Stimulated activated CD4-positive, alpha-beta T cell treated with anti-CD3 and anti-CD28 coated beads, Interleukin-15, amount 100 ng/mL, for 24 hours (primary cell): ENCODE measurements at places on chromosomes 5 and 9.
A peak's percentile ranks its signal among the peaks of the same experiment; 100 is the strongest.

- DNase-seq: peak; percentile 56
These were observed 181.9 kb downstream of the FGF18 start for GRCh38 chr5:171601266-171601881.

GRCh38 chr5:151886546-151887275 lies 37.9 kb downstream of the GLRA1 start:
- no peak for DNase-seq

GRCh38 chr5:97877588-97877987 lies 694.5 kb upstream of the RIOK2 start:
- DNase-seq: no peak

- no peak for DNase-seq
These were observed 4.0 kb downstream of the MAN2A1 start for GRCh38 chr5:109693535-109694400.

GRCh38 chr9:107540164-107540561 lies 50.6 kb upstream of the KLF4 start:
- no peak for DNase-seq

- DNase-seq: no peak
These were observed 9.7 kb downstream of the C5orf52 start for GRCh38 chr5:157681048-157681447.

- DNase-seq: no peak
These were observed 37.6 kb upstream of the TRMT10B start for GRCh38 chr9:37715991-37716505.
